ENCODE measurements at places on chromosomes 3 and 15.
A peak's percentile ranks its signal among the peaks of the same experiment; 100 is the strongest.

DNA sequence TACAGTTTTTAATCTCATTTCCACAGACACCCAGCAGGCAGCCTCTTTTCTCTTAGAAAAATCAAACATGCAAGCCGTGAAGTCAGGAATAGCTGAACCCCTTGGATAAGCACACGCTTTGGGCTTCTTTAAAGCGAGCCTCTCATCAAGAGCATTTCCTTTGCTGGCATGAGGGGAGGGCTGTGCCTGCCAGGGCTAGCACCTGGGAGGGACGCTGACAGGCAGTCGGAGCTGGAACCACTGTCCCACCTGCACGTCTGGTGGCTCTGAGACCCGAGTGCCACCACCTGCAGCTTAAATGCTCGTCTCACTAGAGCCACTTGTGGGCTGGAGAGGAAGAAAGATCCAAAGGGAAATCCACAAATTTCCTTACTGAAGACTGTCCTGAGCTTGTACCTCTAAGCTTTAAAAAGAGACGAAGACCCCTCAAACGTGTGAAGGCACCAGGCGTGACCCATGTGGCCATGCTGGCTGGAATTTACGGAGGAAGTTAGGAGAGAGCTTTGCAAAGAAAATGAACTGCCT, 9.4 kb downstream of the MAP6D1 start:
- DNase-seq = no peak

GRCh38 chr15:87224404-87224803, 1032.1 kb downstream of the NTRK3 start:
- DNase-seq = no peak

GRCh38 chr3:152346058-152346457, 77.3 kb downstream of the MBNL1 start:
- no peak for DNase-seq

GRCh38 chr3:138381950-138382715, 33.8 kb downstream of the MRAS start:
- DNase-seq = no peak

- DNase-seq = no peak
Observed at GRCh38 chr3:17672506-17672905, 69.9 kb downstream of the TBC1D5 start.

- no peak for DNase-seq
Observed at GRCh38 chr15:56693761-56694160, 39.5 kb downstream of the ZNF280D start.

GRCh38 chr15:42152921-42153698, 3.3 kb downstream of the PLA2G4F start:
- no peak for DNase-seq

GRCh38 chr15:70095408-70096214, 2.1 kb downstream of the TLE3 start:
- DNase-seq = no peak

- peak; percentile 71 for DNase-seq
Observed at GRCh38 chr3:173945170-173945569, 547.6 kb downstream of the NLGN1 start.

- no peak for DNase-seq
Observed at GRCh38 chr15:53644660-53645059, 114.8 kb downstream of the WDR72 start.

DNA sequence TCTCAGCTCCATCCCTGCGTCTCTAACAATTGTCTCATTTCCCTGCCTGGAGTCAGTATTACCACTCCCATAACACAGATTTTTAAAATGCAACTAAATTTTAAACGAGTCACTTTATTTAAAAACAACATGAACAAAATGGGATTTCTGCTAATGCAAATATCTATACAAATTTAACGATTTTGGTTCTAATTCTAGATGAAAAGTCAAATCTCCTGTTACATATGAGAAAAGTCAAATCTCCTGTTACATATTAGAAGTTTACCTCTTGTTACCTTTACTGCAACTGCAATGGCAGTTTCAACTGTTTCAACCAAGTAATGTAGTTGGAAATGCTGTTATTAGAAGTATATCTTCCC, 578 bp upstream of the RPL39L start:
- no peak for DNase-seq

- DNase-seq = no peak
Observed at GRCh38 chr3:117473981-117474538, 764.5 kb downstream of the TUSC7 start.

GRCh38 chr3:62101488-62101887, 271.9 kb downstream of the FEZF2 start:
- DNase-seq = no peak

- no peak for DNase-seq
Observed at GRCh38 chr15:90219421-90220141, 14.2 kb downstream of the CIB1 start.

DNA sequence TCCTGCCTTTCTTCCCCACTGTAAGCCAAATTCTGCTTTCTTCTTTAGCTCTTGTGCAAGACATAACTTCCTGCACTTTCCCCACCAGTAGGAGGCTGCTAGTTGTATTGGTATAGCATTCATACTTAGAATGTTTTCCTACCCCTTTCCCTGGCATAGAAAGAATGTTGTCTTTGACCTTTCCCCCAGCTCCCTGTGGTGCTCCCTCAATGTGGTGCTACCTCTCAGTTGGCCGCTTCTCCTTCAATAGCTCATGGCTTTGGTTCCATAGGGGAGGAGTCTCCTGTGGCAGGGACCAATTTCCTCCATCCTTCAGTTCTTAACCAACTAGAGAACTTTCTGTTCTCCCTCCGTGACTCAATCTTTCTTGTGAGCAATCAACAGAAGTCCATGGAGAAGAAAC, 67.5 kb upstream of the AKAP13 start:
- DNase-seq = no peak

DNA sequence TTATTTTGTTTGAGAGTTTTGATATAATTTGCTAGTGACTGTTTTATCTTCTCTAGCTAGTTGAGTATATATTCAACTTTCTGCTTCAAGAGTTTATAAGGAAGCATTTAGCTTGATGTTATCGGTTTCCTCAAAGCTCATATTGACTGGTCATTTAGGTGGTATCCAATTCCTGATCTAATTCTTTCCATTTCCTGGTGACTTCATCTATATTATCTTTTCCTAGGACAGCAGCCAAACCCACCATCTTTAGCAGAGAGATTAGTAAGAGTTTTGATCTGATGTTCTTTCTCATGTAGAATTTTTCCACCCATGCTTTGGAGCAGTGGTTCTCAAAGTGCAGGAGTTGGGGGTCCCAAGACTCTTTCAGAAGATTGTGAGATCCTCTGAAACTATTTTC, 148.6 kb upstream of the STT3B start:
- DNase-seq = no peak

- DNase-seq = no peak
Observed at GRCh38 chr15:74773329-74773728, 8.6 kb upstream of the CSK start.

GRCh38 chr3:34264337-34265041, 466.1 kb downstream of the PDCD6IP start:
- DNase-seq = no peak

DNA sequence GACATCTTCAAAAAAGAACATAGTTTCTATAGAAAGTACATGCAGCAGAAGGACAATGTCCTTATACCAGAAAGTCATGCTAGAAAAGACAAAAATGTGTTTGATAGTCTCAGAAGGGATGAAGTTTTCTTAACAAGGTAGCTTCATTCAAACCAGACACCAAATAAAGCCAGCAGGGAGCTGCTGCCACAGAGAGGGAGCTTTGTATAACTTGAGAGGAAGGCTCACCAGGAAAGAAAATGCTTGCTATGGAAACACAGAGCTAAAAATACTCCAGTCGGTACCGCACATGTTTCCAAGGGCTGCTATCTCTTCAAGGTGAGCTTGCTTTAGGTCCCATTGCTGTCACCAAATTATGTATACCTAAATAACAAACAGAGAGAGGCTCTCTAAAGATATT, 1074.8 kb upstream of the ALCAM start:
- no peak for DNase-seq

- DNase-seq = no peak
Observed at GRCh38 chr15:62873203-62873602, 169.3 kb upstream of the TPM1 start.

DNA sequence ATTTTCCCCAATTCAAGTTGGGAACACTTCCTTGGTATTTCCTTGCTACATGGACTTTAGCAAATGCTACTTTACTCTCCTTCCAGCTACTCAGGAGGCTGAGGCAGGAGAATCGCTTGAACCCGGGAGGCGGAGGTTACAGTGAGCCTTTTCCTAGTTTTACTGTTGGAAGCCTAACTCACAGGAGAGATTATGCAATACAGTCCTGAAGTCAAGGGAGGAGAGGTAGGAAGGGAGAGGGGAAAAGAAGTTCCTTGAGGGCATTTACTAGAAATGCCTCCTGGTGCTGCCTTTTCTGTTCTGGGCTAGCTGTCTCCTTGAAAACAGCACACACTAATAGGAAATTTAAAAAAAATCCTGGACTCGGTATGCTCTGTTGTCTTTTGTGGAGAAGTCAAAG, 6.2 kb downstream of the HHLA2 start:
- no peak for DNase-seq

- no peak for DNase-seq
Observed at GRCh38 chr3:2934541-2934940, 175.6 kb downstream of the IL5RA start.

All from NCI-H1694 treated with DMSO at 0.1 percent for 48 hours (cell line).